Mammary epithelial cell (primary cell): ENCODE measurements at places on chromosomes 16 and 17.
A peak's percentile ranks its signal among the peaks of the same experiment; 100 is the strongest.

- DNase-seq, result no peak
These were observed at the start of gene SAMD14 for GRCh38 chr17:50129728-50130558. Gene SAMD14, minus strand, starts transcription at chr17:50130160. Its CDS starts 5,201 bp downstream, at chr17:50124959.

DNA sequence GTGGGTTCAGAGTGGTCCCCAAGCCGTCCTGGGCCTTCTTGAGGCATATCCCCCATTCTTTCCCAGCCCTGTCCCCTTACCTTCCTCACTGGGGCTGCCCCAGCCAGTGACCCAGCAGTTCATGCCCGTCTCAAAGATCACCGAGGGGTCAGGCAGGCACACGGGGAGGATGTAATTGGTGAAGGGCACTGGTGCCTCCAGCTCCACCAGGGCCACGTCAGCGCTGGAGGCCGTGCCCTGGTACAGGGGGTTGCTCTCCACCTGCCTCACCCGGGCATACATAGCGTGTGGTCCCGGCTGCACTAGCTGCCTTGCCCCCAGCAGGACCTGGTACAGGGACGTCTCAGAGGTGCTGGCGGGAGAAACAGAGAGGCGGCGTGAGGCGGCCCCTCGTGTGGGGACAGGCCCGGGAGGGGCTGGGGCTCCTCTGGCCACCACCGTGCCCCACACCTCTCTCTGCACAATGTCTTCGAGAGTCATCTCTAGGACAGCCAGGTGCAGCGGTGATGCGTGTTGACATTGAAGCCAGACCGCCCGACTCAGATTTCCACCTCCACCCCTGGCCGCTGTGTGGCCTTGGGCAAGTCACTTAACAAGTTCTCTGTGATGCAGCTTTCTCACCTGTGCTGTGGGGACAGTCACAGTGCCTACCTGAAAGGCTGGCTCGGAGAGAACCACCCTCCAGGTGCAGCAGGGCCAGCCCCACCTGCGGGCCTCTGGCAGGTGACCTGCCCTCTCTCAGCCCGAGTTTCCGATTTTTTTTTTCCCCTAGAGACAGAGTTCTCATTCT is 5.8 kb downstream of the PRSS27 start:
- no peak for DNase-seq

- DNase-seq, result peak; percentile 78
These were observed 32.5 kb downstream of the WIPF2 start for GRCh38 chr17:40251576-40251975.

GRCh38 chr16:52906281-52906680 is 146.4 kb downstream of the CHD9NB start:
- DNase-seq, result no peak

GRCh38 chr17:53093391-53093790 is 729.3 kb upstream of the KIF2B start:
- DNase-seq, result no peak

DNA sequence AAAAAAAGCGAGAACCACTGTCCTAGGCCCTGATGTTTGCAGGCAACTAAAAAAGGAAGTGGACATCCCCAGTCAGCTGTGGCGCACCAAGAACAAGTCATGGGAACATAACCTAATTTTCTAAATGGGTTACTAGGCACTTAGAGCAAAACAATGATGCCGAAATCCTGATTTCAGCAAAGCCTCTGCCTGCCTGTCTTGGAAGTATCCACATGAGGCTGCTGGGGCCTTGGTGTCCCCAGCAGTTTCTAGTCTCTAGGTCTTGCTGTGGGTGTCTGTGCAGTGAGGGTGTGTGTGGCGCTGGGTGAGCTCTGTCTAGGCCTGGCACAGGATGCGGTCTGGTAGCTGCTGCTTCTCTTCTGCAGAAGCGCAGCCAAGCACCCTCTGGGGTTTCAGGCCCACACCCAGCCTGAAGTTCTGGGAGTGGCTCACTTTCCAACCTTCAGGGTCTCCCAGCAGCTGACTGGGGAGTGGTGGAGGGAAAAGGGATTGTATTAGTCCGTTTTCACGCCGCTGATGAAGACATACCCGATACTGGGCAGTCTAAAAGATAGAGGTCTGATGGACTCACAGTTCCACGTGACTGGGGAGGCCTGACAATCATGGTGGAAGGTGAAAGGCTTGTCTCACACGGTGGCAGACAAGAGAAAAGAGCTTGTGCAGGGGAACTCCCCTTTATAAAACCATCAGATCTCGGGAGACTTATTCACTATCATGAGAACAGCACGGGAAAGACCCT is 21.1 kb downstream of the STH start:
- DNase-seq, result no peak

DNA sequence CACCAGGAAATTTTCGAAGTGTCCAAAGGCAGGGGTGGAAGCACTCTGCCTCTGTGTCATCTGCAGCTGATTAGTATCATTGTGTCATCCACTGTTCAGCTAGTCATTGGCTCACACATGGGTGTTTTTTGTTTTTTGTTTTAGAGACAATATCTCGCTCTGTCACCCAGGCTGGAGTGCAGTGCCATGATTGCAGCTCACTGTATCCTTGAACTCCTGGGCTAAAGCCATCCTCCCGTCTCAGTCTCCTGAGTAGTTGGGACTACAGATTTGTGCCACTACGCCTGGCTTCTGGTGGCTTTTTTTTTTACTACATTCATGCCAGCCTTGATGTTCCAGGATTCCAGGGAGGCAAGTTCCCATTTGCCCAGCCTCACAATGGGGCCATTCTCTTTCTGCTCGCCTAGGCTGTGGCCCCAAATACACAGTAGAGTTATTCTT is 32.5 kb upstream of the MYO18A start:
- peak; percentile 81 for DNase-seq

GRCh38 chr16:63712725-63713124 is 1409.1 kb downstream of the CDH11 start:
- no peak for DNase-seq

- DNase-seq, result no peak
These were observed 5.6 kb upstream of the THUMPD1 start for GRCh38 chr16:20747030-20747816.

- DNase-seq, result peak; percentile 5
These were observed 454 bp downstream of the CCDC40 start for GRCh38 chr17:80036715-80037477.

- DNase-seq, result no peak
These were observed 438.2 kb downstream of the SOX9 start for GRCh38 chr17:72558971-72559476.

DNA sequence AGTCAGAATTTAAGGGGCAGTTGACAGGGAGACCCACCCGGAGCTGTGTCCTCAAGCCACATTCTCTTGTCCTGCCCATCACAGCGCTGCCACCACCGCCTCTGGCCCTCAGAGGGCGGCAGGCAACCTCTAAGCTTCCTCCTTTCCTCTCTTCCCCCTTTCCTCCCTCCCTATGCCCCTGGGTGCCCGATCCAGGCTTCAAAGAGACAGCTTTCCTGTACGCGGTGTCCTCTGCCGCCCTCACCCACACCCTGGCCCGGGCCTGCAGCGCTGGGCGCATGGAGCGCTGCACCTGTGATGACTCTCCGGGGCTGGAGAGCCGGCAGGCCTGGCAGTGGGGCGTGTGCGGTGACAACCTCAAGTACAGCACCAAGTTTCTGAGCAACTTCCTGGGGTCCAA is 23.5 kb downstream of the WNT9B start:
- no peak for DNase-seq

- peak; percentile 33 for DNase-seq
These were observed 43.9 kb upstream of the TEX2 start for GRCh38 chr17:64306850-64307463.

DNA sequence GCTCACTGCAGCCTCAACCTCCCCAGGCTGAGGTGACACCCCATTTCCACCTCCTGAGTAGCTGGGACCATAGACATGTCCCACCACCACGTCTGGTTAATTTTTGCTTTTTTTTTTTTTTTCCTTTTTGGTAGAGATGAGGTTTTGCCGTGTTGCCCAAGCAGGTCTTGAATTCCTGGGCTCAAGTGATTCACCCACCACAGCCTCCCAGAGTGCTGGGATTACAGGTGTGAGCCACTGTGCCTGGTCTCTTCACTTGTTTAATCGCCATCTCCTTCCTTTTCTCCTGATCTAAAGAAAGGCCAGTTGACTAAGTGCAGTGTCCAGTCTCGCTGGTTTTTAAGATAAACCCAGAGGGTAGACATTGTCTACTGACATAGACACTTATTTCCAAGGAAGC is 152.0 kb downstream of the C16orf95 start:
- peak; percentile 64 for DNase-seq

DNA sequence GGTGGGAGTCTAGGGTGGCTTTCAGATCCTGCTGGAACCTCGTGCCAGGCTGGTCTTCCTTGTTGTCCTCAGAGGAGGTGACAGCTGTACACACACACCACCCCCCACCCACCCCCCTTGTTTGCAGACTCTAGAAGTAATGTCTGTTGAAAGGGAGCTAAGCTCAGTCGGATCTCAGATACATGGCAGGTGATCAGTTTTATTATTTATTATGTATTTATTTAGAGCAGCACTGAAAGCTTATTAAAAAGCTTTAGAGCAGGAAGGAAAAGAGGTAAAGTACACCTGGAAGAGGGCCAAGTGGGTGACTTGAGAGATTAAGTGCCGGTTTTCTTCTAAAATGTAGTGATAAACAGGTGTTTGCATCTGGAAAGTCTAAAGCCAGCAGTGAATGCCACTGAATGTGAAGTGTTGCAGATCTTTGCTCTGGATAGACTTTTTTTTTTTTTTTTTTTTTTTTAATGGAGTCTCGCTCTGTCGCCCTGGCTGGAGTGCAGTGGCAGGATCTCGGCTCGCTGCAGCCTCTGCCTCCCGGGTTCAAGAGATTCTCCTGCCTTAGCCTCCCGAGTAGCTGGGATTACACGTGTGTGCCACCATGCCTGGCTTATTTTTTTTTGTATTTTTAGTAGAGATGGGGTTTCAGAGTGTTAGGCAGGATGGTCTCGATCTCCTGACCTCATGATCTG is 40.2 kb downstream of the FOXK2 start:
- no peak for DNase-seq
